Liver (tissue), 10 donors: ENCODE measurements at places on chromosomes 16 and 17. TPM values are rescaled to one million over a fixed set of nuclear protein-coding genes. Genes with fewer than 3 reads are reported as not detected.

ATP1B2 gene
- total RNA-seq: 8.3 TPM

CSHL1 gene
- total RNA-seq: not detected

EFNB3 gene
- total RNA-seq: 0.50 TPM

ADGRG1 gene
- total RNA-seq: 3.3 TPM

RAD51D gene
- total RNA-seq: 3.8 TPM

EIF4A3 gene
- total RNA-seq: 33.8 TPM

SLC16A11 gene
- 1.7 TPM for total RNA-seq

TP53TG3 gene
- total RNA-seq: not detected

NPIPA2 gene
- 0.75 TPM for total RNA-seq
